ENCODE measurements at places on chromosomes 13 and 19.

DNA sequence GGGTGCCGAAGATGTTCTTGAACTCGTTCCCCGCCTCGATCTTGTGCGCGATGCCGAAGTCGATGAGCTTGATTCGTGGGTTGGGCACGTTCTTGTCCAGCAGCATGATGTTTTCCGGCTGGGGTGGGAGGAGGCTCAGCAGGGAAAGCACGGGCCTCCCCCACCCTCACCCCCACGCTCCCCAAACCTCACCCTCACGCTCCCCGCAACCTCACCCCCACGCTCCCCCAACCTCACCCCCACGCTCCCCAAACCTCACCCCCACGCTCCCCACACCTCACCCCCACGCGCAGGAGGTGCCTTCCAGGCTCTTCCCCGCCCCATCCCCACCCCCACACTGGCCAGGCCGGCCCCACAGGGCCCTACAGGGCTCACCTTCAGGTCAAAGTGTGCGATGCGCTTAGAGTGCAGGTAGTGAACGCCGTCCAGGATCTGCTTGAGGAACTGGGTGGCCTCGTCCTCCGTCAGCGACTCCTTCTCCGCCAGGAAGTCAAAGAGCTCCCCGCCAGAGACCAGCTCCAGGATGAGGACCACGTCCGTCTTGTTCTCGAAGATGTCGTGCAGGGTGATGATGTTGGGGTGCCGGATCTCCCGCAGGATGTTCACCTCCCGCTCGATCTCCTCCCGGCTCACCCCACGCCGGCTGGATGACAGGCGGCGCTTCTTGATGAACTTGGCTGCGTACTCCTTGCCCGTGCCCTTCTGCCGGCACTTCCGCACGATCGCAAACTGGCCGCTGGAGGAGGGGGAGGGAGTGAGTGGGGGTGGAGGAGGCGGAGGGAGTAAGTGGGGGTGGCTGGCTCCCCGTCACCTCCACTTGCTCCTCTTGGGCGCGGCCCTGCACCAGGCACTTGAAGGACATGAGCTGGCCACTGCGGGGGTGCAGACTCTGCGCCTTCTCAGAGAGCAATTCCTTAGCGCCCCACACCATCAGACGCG is 6.4 kb downstream of the DAPK3 start:
- no peak for DNase-seq

DNA sequence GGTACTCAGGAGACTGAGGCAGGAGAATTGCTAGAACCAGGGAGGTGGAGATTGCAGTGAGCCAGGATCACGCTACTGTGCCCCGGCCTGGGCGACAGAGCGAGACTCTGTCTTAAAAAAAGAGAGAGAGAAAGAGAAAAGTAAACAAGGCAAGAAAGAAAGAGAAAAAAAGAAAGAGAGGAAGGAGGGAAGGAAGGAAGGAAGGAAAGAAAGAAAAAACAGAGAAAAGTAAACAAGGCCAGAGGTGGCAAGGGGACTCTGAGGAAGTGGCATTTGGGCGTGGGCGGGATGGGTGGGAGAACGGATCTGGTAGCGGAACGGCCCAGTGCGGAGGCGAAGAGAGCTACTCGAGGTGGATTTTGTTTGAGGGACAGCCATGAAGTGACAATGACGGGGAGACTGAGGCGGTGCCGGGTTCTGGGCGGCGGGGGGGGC is 7.5 kb upstream of the ARRDC2 start:
- DNase-seq = no peak

DNA sequence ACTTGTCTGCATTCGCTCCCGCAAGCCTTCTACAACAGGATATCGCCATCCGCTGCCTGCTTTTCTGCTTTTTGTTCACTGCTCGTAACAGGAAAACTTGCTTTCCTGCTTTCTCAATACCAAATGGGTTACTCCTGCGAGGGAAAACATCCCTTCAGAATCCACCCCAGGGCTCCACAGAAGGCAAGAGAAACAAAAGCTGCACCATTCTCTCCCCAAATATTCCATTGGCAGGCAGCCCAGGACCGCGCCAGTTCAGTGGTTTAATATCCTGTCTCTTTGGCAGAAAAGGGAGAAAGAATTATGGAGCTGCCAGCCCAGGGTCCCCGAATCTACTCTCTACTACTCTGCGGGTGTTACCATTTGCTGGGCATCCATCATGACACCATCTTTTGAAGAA is 84.7 kb upstream of the DOCK9 start:
- DNase-seq = no peak

- no peak for DNase-seq
Observed at GRCh38 chr19:8074501-8074900, 21.9 kb downstream of the CCL25 start.

GRCh38 chr19:48271531-48272151 is 1.8 kb downstream of the ZNF114 start:
- no peak for DNase-seq

GRCh38 chr19:21593934-21594820 is 88.8 kb downstream of the ZNF429 start:
- DNase-seq = no peak

- no peak for DNase-seq
Observed at GRCh38 chr19:33215438-33216197, 10.0 kb downstream of the SLC7A10 start.

DNA sequence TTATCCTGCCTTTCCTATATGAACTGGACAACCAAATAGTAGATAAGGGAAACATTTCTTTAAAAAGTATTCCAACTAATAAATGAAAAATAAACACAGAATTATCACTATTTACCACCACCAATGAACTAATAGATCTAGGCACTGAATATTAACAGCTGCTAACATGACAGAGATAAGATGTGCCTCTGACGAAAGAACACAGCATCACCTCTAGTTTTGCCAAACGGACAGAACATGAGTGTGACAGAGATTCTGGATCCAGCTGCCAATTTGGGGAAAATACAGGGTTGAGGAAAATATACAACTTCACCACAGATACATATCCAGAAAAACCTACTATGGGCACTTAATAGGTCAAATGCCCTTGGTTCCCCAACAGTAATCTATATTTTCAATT is 18.0 kb downstream of the VPS36 start:
- no peak for DNase-seq

GRCh38 chr13:102399791-102400674 is 1.8 kb downstream of the FGF14 start:
- DNase-seq = peak; percentile 28

DNA sequence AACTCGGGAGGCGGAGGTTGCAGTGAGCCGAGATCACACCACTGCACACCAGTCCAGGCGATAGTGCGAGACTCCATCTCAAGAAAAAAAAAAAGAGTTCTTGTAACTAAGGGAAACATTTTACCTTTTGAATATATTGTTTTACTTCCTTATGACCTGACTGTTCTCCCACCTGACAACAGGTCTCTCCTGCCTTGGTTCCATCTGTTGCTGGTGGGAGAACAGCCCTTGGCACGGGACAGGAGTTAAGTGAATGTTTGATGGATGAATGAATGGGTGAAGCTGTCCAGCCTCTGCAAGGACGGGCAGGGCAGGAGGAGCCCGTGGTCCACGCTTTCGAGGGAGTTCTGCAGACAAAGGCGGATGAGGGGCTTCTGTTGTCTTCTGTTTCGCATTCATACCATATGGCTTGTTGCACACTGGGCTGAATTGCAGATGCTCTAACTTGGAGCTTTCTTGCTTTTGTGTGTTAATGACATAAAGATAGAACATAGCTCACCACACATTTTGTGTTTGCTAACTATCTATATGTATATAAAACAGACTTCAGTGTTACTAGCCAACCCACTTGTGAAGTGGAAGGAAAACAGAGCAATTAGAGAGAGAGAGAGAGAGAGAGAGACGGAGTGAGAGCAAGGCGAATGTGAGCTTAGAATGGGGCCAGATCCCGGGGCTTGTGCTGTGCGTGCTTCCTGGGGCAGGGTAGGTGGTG is 16.2 kb upstream of the CCNE1 start:
- DNase-seq = no peak

GRCh38 chr19:55460670-55461258 is 678 bp downstream of the ISOC2 start:
- DNase-seq = no peak

Data from hypothalamus (tissue), 51 donors.